ENCODE measurements at places on chromosomes 5 and 9.

DNA sequence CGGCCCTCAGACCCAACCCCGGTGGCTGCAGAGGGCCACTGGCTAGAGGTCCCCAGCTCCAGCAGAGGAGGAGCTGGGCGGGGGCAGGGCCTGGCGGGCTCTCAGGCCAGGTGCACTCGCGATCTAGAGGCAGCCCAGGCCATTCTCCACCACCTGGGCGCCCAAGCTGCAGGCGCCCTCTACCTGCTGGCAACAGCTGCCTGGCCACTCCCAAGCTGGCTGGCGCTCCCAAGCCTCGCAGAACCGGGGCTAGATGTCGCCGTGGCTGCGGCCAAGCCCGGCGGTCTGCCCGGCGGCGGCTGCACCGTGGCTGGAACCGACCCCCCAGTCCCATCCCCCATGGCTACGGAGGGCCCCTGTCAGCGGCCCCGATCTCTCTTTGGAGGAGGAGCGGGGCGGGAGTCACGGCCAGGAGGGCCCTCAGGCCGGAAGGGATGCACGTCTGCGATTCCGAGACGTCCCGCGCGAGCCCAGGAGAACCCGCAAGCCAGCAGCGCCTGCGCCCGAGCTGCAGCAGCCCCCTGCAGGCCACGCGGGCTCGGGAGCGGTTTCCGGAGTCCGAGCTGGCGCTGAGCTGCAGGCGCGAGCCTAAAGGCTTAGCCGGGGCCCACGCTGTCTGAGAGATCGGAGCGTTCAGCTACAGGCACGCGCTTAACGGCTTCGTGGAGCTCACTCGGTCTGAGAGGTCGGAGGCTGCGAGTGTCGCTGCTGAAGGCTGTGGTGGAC lies 44.3 kb upstream of the BICD2 start:
- peak; percentile 63 for DNase-seq

DNA sequence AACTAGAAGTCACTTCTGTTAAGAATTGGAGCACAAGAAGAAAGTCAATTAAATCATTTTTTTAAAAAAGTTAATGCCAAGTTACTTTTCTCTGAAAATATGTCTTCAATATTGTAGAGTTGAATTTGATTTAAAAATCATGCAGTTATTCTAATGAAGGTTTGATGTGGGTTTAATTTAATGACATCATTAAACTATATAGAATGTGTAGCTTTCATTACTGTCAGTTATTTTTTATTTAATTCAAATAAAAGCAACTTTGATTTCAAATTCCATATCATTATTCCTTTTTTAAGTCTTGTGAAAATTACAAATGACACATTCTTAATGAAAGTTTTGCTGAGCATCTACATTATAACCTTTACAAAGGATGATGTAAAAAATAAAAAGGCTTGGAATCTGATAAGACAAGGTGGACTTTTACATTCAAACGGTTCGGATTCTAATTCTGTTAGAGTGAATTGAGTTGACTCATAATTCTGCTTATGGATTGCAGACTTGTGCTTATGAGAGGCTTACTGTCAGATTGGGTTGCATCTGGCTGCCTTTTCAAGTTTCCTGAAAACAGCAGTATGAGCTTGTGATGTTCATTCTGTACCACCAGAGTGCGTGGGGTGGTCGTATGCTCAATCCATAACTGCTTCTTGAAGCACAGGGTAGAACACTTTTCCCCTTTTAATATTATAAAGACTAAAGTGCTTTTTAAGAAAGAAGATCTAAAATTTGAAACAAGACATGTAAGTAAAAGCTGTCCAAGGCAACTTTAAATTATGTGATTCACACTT lies 253.0 kb upstream of the ARRDC3 start:
- DNase-seq: no peak

DNA sequence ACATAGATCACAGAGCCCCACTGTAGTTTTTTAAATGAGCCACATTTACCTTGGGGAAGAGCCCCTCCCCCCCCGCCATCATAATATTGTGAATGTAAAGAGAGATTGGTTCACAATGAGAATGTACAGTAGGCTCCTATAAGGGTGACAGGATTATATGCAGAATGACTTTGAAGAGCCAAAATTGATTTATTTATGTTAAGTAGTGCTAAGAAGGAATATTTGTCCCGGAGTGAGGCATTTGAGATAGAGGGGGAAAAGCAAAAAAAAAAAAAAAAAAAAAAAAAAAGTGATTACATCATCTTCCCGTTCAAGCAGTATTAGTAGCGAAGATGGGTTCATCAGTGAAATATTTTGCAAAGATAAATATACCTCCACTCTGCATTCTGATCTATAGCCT lies 73.9 kb downstream of the PIK3R1 start:
- no peak for DNase-seq

DNA sequence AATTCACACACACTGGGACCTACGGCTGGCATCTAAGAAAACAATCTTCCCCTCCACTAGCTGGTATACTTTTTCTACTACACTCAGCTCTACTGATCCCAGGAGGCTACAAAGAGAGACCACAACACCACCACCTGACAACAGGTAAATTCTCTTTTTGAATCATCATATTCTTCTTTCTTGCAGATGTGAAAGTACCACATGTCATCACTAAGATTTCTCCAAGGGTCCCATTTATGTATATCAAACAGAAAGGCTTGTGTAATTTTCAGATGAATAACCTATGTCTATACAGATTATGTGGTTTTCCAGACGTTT lies 25.1 kb downstream of the PUM3 start:
- no peak for DNase-seq

DNA sequence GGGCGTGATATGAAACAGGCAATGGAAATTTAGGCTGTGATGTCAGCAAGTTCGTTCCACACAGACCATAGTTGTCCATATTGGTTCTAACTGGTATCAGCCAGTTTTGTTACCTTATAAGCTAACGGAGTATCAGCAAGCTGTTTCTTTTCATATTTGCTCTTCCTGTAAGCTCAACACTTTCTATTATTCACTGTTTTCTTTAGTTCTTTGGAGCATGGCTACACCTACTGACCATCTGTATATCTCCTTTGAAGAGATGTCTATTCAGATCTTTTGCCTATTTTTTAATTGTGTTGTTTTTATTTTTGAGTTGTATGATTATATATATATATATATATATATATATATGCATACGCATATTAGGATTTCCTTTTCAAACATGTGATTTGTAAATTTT lies 1057.2 kb upstream of the CDH10 start:
- no peak for DNase-seq

- DNase-seq: no peak
These were observed 335.9 kb upstream of the ISL1 start for GRCh38 chr5:51047369-51047768.

DNA sequence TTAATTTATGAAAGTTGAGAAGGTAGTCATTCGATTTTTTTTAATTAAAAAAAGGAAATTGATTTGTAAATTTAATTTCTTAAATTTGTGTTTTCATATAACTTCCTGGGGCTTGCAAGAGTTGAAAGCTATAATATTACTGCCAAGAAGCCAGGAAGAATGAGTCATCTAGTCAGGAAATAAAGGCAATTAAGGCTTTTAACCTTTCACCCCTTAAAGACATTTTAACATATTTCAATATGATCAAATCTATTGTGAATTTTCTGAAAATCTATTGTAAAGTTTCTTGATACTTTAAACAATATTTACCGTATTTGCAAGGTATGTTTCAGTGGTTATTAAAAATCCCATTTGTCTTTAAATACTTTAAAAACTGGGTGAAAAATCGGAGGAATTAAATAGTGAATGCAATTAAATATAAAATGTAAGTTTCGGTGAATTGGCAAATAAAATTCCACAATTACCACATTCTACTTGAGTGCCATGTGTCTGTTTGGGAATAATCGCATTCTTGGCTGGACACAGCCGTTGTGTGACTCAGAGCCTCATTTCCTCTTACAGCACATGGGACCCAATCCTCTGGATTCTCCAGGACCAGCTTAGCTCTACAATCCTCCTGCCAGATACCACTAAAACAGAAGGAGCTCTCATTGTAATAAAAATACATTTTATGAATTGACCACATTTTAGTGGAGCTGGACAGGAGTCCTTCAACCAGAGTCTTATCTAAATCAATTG lies 310.7 kb downstream of the HCN1 start:
- DNase-seq: no peak

DNA sequence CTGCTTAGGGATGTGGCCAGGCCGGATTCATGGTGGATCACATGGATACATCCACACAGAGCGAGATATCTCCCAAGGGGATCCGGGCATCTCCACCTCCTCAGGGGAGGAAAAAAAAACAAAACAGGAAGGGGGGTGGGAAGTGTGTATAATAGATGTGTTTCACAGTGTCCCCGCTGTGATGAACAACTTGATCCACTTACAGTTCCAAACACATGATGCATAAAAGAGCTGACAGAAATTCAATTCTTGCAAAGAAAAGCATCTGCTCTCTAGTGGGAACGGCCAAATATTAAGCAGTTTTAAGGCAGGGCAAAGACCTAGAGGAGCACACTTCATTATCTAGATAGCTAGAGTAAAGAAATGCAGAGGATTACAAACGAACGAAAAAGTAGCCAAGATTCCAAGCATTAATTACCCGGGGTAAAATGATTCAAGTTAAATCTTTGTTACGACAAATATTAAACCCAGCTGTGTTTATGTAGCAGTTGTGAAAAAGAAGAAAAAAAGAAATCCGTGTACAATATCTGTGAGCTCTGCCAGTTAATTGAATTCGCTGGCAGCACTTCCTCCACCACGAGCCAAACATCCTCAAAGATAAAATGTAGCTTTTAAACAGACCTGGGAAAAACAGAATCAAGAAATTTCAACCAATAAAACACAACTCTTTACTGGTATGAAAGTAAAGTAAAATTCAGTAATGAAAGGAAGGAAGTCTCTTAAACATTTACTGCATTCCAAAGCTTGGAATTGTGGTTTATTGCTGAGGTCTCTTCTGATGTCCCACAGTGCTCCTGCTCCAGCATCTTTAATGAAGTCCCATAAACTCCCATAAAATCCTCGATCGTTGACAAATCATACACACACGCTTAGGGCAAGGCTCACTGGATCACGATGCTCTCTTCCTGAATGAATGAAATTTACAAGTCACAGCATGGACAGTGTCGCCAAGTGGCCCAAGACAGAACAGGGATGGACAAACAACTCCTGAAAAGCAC lies 213.0 kb downstream of the CRB2 start:
- no peak for DNase-seq

DNA sequence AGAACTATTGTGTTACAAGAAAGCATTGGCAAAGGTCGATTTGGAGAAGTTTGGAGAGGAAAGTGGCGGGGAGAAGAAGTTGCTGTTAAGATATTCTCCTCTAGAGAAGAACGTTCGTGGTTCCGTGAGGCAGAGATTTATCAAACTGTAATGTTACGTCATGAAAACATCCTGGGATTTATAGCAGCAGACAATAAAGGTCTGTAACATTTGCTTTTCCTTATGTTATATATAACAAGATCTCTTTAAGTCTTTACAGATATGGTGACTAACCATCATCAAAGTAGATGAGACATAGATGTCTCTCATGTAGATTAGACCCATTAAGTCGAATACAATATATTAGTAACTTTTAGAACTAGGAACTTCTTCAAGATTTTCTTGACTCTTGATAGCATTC lies 33.0 kb downstream of the TGFBR1 start:
- DNase-seq: no peak

- DNase-seq: no peak
These were observed 182.8 kb upstream of the NFIL3 start for GRCh38 chr9:91606255-91606995.

DNA sequence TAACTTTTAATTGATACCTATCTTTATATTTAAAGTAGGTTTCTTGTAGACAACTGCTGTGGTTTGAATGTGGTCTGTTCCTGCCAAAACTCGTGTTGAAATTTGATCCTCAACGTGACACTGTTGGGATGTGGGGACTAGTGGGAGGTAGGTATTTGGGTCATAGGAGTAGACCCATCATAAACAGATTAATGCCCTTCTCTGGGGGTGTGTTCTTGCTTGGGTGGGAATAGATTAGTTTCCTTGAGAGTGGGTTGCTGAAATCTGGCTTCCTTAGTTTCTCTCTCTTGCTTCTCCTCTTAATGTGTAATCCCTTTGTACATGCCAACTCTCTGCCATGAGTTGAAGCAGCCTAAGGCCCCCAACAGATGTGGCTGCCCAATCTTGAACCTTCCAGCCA lies 34.6 kb upstream of the IPPK start:
- DNase-seq: no peak

GRCh38 chr5:123964884-123965283 lies 452.9 kb downstream of the CSNK1G3 start:
- no peak for DNase-seq

- DNase-seq: no peak
These were observed 20.9 kb downstream of the IPPK start for GRCh38 chr9:92649007-92649406.

GRCh38 chr9:18255158-18255629 lies 218.8 kb upstream of the ADAMTSL1 start:
- peak; percentile 67 for DNase-seq

- no peak for DNase-seq
These were observed 1312.6 kb upstream of the DMAC1 start for GRCh38 chr9:9112001-9112720.

DNA sequence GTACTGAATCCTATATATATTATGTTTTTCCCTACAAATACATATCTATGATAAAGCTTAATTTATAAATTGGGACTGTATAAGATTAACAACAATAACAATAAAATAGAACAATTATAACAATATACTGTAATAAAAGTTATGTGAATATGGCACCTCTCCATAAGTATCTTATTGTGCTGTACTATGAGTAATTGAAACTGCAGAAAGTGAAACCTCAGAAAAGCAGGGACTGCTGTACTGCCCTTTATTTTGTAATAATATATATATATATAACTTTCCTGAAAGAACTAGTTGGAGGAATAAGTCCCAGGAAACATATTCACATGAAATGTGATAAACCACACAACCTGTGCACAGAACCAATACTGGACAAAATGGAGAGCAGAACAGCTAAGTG lies 77.3 kb downstream of the PAM start:
- DNase-seq: no peak

DNA sequence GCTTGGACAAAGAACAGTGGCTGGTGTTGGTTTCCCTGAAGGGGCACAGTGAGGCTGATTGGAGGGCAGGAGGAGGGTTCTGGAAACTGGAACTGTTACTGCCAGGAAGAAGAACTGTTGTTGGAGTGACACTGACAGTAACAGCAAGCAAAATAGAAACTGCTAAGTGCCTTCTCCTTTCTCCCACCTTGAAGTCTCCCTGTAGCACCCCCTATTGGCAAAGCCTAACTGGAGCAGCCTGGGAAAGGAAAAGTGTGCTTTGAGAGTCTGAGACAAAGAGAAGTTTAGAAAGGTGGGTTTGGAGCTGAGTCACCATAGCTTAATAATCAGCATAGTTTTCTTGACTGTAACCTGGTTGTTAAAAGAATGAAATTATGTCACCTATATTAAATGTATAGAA lies 2.5 kb upstream of the TMEM174 start:
- peak; percentile 17 for DNase-seq

GRCh38 chr9:129773262-129774048 lies 20.6 kb upstream of the PTGES start:
- no peak for DNase-seq

All from T-helper 2 cell (primary cell).